ENCODE measurements at places on chromosomes 7 and 10.

- DNase-seq = no peak
Measured at GRCh38 chr10:69960988-69961880, 91.4 kb upstream of the MACROH2A2 start.

GRCh38 chr7:90877201-90877600 is 281.1 kb downstream of the CDK14 start:
- no peak for DNase-seq

DNA sequence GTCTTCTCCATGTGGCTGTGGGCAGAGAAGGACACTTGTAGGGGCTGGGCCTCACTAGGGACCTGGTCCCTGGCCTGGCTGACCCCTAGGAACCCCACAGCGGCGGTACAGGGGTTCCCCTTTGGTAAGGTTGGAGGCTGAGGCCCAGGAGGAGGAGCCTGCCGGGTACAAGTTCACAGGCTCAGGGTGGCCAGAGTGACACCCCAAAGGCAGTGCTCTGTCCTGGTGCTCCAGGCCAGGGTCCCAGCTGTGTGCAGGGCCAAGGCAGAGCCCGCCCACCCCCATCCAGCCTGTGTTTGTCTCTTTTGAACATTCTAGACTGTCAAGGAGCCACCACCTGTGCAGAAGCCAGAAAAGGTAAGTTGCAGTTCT is 23.3 kb downstream of the ANTXRL start:
- DNase-seq = no peak

- DNase-seq = no peak
Measured at GRCh38 chr7:37768611-37769010, 79.8 kb upstream of the NME8 start.

GRCh38 chr10:24579906-24580305 is 143.8 kb downstream of the ARHGAP21 start:
- no peak for DNase-seq

GRCh38 chr7:100679927-100680575 is 6.5 kb downstream of the GNB2 start:
- DNase-seq = no peak

DNA sequence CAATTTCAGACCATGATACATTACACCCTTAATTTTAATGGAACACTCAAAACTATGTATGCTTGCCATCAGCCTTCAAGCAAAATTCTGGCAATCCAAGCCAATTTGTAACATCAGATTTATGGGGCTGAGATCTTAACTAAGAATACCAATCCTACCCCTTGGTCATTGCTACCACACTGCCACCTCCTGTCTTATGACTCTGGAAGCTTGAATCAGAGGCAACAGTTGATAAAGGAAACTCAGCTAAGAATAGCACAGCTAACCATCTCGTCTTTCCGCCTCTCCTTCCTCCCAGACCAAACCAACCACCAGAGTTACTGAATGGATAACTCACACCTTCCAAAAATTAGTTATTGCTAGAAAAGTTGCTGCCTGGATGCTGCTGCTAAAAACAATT is 7.4 kb downstream of the IGF2BP3 start:
- no peak for DNase-seq

GRCh38 chr7:151137791-151138152 is 29.7 kb downstream of the GBX1 start:
- peak; percentile 37 for DNase-seq

GRCh38 chr10:127964621-127965020 is 57.7 kb downstream of the PTPRE start:
- DNase-seq = no peak

DNA sequence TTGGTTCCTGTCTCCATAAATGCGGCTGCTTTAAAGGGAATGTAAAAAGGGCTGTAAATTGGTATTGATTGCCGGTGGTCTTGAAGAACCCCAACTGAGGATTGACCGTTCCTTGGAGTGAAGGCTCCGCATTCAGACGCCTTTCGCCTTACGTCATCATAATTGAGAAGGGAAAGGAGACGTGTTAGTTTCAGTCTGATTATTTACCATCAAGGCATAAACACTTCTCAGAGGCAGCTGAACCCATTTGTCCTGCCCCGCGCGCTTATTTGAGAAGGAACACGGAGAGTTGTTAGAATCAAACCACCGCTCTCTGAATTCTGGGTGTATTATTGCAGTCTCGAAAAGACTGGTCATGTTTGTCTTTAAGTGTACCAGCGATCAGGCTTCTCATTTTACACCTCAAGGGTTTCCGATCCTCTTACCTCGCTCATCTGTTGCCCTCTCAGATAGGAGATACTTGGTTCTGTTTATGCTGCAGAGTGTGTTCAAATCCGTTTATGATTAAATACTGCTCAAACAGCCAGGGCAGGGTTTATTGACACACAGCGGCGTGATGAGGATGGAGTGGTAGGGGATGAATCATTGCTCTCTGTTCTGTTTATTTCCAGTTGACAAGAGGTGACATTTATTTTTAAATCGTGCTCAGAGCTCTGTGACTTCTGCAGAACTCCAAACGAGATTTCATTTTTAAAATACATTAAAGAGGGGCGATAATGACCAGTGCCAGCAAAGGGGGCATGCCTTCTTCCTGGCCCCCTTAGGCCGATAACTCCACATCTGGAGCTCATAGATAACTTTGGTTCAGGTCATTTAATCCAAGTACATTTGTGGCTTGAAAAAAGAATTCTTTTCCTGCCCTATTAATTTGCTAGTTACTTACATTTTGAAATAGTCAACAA is 30.4 kb downstream of the FOXK1 start:
- DNase-seq = no peak

GRCh38 chr7:78172267-78172757 is 373.7 kb downstream of the PHTF2 start:
- DNase-seq = no peak

GRCh38 chr7:103990991-103991390 is 1.5 kb upstream of the RELN start:
- no peak for DNase-seq

- DNase-seq = no peak
Measured at GRCh38 chr10:86371691-86372090, 5.1 kb upstream of the GRID1 start.

GRCh38 chr7:33243319-33243881 is 114.0 kb downstream of the BBS9 start:
- DNase-seq = no peak

DNA sequence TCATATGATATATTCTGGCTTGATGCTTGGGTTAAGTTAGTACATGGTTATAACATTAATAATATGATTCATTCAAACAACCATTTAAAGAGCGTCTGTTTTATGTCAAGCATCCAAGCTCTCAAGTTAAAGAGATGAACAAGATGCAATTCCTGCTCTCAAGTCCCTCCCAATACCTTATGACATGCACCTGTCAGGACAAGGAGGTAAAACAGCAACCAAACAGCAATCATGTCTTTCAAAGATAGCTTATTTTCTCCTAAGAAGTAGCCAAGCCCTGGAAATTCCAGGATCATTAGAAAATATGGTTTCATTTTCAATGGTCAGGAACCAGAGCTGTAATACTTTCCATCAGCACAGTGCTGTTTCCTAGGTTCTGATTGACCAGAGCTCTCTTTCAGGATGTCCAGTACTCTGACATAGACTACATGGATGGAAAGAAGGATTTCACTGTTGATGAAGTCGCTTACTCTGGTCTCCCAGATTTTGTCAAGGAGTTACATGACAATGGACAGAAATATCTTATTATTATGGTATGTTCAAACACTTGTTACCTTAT is 29.0 kb downstream of the MGAM2 start:
- DNase-seq = no peak

GRCh38 chr10:47114680-47115186 is 185.3 kb upstream of the GDF10 start:
- DNase-seq = no peak

DNA sequence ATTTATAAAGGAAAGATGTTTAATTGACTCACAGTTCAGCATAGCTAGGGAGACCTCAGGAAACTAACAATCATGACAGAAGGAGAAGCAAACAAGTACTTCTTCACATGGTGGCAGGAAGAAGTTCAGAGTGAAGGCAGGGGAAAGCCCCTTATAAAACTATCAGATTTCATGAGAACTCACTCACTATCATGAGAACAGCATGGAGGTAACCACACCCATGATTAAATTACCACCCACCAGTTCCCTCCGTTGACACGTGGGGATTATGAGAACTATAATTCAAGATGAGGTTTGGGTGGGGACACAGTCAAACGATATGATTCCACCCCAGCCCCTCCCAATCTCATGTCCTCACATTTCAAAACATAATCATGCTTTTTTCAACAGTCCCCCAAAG is 124.2 kb upstream of the PCGF5 start:
- no peak for DNase-seq

DNA sequence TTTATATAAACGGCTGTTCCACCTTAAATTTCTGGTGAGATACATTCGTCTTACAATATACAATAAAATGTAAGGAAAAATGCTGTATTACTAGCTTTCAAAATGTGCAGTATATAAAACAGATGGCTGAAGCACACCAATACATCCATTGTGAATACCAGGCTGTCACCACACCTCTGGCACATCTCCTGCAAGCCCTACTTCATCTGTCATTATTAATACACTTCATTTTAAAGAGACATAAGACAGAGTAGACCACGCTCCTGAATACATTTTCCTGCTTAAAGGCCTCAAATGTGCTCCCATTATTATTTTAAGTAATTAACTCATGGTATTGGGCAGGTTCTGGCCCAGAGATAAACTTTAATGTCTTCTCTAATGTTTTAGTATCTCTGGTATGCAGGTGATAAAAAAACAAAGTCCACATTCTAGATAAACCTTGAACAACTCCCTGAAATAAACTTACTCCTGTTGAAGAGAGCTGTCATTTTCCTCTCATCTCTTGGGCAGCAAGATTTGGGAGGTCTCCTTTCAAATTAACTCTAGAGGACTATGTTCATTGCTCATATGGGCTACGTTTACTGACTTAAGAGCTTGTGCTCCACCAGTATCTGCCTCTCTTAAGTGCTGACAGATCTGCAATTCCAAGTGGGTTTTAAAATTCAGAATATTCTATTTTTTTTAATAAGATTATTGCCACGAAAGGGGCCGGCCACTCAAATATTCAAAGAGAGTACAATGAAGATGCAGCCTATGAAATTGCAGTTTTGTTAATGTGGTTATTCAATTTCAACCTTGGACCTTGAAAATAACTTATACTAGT is 396.5 kb upstream of the SEMA3D start:
- DNase-seq = no peak

GRCh38 chr10:113108194-113108835 is 158.3 kb downstream of the TCF7L2 start:
- DNase-seq = peak; percentile 60

- no peak for DNase-seq
Measured at GRCh38 chr10:36224431-36224985, 582.4 kb upstream of the FZD8 start.

- DNase-seq = peak; percentile 74
Measured at GRCh38 chr10:62811159-62811875, 4.8 kb downstream of the EGR2 start.

- DNase-seq = no peak
Measured at GRCh38 chr10:109920016-109920415, 3.3 kb downstream of the XPNPEP1 start.

DNA sequence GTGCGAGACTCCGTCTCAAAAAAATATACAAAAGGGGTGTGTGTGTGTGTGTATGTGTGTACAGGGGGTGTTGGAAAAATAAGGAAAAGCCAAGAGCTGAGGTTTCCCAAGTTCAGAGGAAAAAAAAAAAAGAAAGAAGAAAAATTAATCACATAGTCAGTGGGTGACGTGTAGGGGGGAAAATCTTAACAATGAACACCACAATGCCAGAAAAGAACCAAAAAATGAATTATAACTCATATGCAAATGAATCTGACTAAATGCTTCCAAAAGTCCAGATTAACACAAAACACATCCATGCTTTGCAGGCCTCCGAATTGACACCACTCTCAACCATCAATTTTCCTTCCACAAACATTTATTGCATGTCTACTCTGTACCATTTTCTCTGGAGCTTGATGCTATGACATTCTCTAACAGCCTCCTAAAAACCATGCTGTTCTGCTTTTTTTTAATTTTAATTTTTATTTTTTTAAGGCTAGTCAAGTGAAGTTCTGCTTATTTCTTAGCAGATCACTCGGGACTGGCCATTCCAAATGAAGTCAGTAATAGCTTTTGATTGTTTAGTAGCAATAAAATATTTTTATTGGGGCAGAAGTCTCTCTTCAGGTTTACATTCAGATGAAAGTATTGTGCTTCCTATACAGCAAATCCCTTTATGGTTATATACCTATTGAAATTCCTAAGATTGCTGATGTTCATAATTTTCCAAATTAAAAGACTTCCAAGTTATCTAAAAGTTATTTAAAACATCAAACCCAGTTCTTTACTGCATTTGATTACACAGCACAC is 133.8 kb downstream of the CNOT4 start:
- DNase-seq = no peak

DNA sequence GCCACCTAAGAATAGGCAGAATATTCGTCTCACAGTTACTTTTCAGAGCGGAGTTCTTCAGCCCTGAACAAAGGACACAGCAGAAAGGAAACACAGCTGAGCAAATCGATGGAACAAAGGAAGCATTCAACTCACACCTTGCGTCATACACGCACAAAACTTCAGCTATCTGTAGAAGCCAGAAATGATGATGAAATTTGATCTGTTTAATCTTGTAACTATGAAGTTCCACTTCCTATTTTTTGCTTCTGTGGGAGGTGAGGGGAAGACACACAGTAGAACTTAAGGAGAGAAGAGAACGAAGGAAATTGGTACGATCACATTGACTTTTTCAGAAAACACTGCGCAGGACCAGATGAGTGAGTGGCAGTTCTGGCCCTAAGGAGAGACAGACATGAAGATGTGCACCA is 26.2 kb downstream of the FAM171A1 start:
- DNase-seq = no peak

GRCh38 chr10:128318913-128319312 is 192.7 kb upstream of the MKI67 start:
- no peak for DNase-seq

GRCh38 chr7:12982178-12982577 is 294.7 kb downstream of the ARL4A start:
- no peak for DNase-seq

- DNase-seq = no peak
Measured at GRCh38 chr10:132615341-132616169, 78.0 kb downstream of the INPP5A start.

- no peak for DNase-seq
Measured at GRCh38 chr10:17166699-17167098, 34.8 kb downstream of the TRDMT1 start.

DNA sequence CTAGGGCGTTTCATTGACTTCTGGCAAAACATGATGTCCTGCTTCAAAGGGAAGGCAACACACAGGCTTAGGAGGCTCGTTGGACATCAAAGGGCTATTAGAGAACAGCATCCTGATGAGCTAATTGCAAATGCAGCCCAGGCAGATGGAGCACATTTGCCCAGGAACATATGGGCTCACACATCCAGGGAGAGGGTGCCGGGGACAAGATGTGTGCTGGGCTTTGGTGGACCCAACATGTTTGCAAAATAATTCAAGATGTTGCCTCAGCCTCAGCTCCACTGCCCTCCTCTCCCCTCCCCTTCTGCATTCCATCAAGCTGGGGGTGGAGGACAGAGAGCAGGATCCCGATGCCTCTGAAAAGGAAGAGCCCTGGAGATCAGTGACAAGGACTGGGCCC is 217.1 kb upstream of the ZMIZ1 start:
- no peak for DNase-seq

DNA sequence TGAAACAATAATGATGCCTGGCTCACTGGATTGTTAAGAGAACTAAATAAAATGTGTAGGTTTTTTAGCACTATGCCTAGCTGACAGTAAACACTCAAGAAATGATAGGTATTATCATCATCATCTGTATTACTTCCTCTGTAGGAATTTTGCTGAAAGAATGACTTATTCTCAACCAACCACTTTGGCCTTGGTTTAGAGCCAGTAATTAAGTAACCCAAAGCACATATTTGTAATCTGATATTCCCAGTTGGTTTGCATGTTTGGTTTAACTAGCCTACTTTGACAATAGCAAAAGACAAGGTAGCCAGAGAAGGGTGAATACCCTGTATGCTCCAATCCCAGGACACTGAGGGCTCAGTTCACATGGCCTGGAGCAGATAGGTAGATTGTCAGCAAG is 34.4 kb downstream of the BCAP29 start:
- no peak for DNase-seq

Measured in activated naive CD4-positive, alpha-beta T cell treated with anti-CD3 and anti-CD28 coated beads, Interleukin-2, amount 50 U/mL, for 72 hours (primary cell).